AG08396 (cell line): ENCODE measurements at places on chromosomes 5 and 9.

DNA sequence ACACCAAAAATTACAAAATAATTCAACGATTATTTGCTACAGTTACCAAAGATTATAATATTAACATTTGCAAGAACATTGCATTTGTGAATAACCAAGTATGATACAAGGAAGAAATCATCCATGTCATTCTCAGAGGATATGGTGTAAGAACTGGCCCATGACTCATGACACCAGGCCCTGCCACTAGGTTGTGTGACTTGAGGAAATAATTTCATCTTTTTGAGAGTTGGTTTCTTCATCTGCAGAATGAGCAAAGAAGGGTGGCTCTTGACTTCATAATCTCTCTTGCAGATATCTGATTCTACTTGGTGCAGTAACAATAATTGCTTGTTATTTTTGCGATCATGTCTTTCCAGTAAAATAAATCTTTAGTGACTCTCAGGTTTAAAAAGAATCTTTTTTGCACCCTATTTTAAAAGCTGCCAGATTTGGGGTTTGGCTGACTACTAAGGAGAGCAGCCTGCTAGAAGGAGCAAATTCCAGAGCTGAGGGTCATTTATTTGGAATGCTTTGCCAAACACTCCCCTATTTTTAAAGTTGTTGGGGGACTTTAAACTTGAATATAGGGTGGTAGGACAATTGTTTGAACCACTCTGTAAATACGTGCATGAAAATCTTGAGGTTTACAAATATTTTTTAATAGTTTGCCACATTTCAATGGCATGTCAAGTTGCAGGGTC, 23.5 kb downstream of the ITGA1 start:
- DNase-seq = no peak

DNA sequence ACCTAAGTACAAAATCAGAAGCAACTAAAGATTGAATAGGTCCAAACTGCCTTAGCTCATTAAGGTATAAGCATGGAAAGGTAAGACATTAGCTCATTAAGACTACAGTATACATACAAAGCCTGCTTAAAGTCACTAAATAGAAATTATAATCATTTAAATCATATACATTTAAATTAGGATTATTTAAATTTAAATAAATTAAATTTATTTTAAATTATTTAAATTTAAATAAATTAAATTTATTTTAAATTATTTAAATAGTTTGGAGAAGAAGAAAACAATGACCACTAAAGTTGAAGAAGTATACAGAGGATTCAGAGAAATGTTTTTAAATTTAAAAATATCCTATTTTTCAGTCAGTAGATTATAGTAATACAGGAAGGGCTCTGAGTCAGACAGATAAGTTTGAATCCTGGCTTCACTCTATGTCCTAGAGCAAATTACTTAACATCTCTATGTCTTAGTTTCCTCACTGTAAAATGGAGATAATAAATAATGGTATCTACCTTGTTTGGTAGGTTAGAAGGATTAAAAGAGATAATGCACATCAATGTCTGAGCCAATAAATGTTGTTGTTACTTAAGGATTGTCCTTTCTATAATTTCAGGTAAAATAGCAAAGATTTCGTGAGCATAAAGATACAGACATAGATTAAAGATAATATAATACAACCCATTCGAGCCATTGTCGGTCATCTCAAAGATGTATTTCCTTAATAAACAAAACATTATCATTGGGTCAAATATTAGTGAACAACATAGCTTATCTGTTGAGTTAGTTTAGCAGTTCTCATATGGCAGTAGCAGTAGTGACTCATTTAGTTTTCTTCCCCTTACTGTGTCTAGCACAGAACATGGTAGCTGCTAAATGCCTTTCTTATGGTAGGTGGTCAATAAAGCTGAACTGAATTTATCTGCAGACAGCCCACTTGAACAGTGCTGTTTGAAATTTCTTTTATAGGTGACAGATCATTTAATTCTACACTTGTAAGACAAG, 100.6 kb downstream of the KIAA0825 start:
- no peak for DNase-seq

- no peak for DNase-seq
Measured at GRCh38 chr5:151886546-151887275, 37.9 kb downstream of the GLRA1 start.

DNA sequence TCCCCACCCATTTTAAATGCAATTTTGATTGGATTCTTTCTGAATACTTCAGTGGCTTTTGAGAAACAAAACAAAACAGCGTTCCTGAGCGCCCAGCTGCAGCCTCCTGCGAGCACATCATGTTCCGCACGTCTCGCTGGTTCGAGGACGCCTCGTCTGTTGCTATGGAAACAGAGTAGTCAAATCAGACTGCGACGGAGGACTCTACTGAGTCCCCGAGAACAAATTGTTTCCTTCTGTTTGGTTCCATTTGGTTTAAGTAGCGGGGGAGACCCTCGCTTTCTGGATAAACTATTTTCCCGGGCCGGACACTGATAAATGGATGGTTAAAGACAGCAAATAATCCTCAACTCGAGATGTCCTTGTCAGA, 69.0 kb downstream of the SLC28A3 start:
- DNase-seq = peak; percentile 39
